Activated CD4-positive, alpha-beta T cell treated with anti-CD3 and anti-CD28 coated beads, Interleukin-2, amount 10 ng/mL, durations not matched to agents 7 days and 5 days (primary cell): ENCODE measurements at places on chromosomes 4 and X.
A peak's percentile ranks its signal among the peaks of the same experiment; 100 is the strongest.

- DNase-seq, result no peak
These were observed 5.8 kb downstream of the BMP2K start for GRCh38 chr4:78781924-78782323.

GRCh38 chrX:44871931-44872820, 812 bp upstream of the KDM6A start:
- peak; percentile 19 for DNase-seq

DNA sequence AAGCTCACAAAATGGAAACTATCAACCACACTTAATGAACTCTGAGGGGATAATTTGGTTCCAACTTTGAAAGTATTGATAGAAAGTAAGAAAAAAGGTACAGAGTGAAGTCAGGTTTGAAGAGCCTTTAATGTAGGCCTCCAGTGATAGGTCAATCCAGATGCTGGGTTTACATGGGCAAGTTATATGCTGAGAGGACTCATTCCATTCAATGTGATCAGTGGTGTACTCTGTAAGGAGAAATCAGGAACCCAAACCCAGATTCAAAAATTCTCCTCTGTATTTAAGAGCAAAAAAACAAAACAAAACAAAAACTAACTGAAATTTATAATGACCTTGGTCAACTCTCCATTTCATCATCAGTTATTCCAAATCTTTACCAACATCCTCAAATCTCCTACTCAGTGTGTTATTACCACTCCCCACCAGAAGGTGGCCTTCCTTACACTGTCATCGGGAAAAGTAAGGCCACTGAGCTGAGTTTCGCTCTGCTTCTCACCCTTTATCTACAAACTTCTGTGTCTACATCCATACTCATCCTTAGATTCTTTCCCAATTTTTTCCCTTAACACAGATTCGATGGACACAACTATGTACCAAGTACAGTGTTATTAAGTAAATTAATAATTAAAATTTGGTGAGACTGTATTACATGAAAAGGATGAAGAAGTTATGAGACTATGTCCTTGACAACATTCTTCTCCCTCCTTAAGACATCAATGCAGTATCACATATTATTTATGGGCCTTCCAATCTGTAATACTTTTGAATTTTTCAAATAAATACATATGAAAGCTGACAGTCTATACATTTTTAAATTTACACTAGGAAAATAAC, 88.3 kb downstream of the ZAR1 start:
- peak; percentile 57 for DNase-seq

DNA sequence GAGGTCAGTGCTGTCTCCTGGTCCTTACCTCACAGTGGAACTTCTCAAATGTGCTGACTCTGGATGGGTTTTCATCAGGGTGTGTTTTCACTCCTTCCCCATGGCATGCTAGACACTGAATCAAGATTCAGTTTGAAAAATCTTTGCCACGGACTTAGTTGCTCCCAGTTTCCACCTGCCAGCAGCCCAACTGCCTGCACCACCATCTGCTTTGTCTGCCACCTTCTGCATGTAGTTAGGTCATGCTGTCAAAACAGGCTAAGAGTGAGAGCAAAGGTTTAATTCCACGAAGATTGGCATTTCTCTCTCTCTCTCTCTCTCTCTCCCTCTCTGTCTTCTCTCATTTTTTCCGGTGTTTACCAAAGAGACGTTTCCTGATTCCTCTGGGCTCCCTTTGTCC, 258.0 kb upstream of the EDNRA start:
- no peak for DNase-seq

DNA sequence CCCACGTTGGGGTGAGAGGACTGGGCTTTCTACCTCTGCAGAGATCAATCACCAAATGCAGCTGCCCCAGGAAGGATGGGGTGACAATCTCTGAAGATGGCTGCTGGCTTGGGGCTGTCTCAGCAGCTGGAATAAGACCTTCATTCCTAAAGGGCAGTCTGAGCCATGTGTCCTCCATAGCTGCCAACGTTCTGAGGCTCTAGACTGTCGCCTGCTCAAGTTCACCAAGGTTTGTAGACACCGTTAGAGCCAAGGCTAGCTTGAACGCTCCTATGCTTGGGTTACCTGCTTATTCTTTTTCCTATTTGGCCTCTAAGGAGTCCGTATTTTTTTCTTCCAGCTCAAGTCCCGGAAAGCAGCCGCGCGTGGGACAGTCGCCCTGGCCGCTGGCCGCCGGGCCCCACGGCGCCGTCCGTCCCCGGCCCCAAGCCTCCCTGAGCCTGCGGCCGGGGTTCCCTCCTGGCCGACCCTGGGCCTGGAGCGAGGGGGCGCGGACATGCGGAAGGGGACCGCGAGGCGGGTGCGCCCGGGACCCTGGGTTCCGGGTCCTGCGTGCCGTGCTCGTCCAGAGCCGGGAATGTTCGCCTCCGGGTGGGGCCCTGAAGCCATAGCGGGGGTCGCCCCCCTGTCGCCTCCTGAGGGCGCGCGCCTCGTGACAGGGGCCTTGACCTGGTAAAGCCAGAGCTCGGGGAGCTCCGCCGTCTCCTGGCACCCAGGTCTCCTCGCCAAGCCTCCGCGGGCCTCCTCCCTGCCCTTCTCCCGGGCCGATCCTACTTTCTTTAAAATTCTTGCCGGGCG, 23.3 kb downstream of the MRFAP1 start:
- no peak for DNase-seq

DNA sequence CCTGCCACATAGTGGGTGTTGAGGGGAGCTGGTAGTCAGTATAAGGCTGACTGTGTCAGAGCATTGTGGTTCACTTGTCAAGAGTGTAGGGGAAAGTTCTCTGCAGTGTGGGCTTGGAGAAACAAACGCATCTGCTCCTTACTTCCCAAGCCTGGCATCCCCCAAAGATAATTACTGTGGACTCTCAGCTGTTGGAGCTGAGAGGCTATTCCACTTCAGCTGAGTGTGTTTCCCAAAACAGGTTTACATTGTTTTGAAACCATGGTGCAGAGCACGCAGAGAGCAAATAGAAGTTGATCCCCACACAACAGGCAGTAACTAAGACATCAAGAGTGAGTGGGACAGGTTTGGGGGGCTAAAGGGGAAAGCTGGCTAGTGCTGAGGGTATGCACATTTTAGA, 181.0 kb upstream of the EOLA2 start:
- DNase-seq, result no peak

GRCh38 chrX:23825675-23826074, 42.7 kb downstream of the SAT1 start:
- DNase-seq, result no peak

- DNase-seq, result no peak
These were observed 14.8 kb downstream of the PPP2R3B start for GRCh38 chrX:371907-372306.

GRCh38 chr4:115678425-115678941, 565.1 kb upstream of the NDST4 start:
- DNase-seq, result no peak

GRCh38 chrX:115018944-115019343, 1.5 kb upstream of the IL13RA2 start:
- no peak for DNase-seq

DNA sequence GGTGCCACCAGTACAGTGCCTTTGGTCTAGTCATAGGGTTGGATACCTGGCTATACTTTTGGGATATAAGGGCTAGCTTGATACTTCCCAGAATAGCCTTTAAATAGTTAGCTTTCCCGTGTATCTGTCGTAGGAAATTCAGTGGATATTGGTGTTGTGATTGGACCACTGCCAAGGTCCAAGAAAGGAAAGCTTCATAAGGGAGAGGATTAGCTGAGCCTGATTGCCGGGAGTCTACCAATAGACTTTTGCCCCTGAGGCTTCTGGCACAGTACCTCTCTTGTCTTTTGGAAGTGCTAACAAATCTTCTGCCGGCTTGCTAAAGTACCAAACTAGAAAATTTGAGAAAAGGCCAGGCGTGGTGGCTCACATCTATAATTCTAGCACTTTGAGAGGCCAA, 350.6 kb downstream of the CHIC1 start:
- no peak for DNase-seq

GRCh38 chr4:47729131-47729680, 108.7 kb downstream of the CORIN start:
- no peak for DNase-seq

DNA sequence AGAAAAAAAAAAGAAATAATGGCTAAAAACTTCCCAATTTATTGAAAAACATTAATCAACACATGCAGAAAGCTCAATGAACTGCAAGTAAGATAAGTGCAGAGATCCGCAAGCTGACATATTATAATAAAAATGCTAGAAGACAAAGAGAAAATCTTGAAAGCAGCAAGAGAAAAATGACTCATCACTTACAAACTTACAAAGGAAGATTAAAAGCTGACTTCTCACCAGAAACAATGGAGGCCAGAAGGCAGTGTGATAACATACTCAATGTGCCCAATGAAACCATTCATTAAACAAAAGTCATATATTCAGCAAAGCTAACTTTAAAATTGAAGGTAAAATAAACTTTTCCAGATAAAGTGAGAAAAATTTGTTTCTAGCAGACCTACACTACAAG, 7.3 kb upstream of the BRWD3 start:
- no peak for DNase-seq

GRCh38 chrX:115525486-115525885, 35.5 kb upstream of the PLS3 start:
- no peak for DNase-seq

GRCh38 chr4:42112846-42113245, 39.6 kb downstream of the BEND4 start:
- DNase-seq, result no peak

GRCh38 chr4:41525129-41525528, 12.8 kb upstream of the LIMCH1 start:
- no peak for DNase-seq

DNA sequence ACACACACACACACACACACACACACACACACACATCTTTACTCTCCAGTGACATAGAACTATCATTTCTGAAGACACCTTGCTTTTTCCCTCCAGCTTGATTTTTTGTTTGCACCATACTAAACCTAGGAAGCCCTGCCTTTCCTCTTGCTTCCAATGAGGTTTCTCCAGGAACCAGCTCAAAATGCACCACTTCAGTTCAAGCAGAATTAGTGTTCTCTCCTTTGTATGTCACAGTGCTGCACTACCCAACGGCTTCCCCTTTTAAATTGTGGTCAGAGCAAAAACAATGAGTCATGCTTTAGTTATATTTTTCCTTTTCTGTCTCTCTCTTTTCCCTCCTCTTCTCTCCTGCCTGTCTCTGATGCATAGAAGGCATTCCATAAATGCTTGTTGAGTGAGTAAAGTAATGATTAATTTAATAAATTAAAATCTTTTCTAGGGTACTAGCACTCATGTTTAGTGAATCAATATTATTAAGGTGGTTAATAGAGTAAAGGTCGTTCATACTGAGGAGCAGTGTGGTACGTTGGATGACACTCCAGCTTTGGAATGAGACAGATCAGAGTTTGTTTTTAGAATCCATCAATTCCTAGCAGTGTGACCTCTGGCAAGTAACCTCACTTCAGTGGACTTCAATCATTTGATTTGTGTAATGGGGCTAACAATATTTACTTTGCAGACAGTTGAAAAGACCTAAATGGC, 5.9 kb downstream of the RTL3 start:
- no peak for DNase-seq

DNA sequence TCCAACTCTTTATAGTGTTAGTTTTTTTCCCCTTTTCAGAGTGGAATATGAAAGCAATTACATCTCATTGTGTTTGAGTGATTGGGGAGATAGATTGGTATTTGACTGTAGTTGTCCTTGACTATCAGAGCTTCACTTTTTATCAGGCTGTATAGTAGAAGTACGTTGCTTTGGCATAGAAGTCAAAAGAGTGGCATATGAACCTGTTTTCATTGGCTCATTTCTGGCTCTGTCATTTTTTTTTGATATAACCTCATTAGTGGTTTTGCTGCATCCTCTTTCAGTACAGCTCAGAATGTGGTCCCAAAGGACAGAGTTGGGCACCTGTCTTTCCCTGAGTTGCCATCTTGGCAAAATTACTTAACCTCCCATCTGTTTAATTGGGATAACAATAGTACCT, 1.4 kb downstream of the TMA16 start:
- DNase-seq, result no peak

DNA sequence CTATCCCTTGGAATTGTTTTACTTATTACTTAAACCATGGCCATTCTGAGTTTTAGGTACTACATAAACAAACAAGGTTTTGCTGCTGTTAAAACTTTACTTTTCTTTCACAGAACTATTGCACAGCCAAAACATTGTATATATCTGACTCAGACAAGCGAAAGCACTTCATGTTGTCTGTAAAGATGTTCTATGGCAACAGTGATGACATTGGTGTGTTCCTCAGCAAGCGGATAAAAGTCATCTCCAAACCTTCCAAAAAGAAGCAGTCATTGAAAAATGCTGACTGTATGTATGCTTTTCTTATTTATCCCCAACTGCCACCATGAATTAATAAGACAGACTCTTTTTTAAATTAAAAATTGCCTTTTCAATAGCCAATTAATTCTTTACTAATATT, 69.8 kb downstream of the CCKAR start:
- no peak for DNase-seq

- DNase-seq, result no peak
These were observed 200.2 kb downstream of the SPRY1 start for GRCh38 chr4:123596805-123597204.

DNA sequence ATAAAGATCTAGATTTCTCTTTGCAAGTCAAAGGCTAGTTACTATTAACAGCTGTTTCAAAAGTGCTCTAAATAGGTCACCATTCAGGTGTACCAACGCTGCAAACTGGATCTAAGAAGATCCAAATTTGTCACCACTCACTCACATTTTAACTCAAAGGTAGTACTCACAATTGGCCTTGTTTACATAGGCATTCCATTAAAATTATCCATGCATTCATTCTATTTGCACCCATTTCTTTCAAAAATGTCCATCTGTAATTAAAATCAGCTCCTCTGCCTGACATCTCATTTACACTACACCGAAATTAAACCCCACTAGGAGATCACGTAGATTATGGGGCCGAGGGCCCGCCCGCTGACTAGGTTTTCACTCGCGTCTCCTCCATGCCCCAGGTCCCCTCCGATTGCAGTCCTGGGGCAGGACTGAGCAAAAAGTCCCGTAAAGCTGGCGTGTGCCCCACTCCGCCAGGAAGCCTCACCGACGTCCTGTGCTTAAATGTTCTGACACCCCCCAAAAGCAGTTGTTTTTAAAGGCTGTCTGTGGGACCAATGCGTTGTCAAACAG, 1.3 kb upstream of the ING2 start:
- DNase-seq, result no peak

- no peak for DNase-seq
These were observed 605.0 kb upstream of the GRIA3 start for GRCh38 chrX:122579036-122579435.
